Kidney tubule cell (primary cell): ENCODE measurements at places on chromosomes 4 and X.

- peak; percentile 58 for DNase-seq
These were observed 390.9 kb downstream of the ADAM29 start for GRCh38 chr4:175309041-175309440.

DNA sequence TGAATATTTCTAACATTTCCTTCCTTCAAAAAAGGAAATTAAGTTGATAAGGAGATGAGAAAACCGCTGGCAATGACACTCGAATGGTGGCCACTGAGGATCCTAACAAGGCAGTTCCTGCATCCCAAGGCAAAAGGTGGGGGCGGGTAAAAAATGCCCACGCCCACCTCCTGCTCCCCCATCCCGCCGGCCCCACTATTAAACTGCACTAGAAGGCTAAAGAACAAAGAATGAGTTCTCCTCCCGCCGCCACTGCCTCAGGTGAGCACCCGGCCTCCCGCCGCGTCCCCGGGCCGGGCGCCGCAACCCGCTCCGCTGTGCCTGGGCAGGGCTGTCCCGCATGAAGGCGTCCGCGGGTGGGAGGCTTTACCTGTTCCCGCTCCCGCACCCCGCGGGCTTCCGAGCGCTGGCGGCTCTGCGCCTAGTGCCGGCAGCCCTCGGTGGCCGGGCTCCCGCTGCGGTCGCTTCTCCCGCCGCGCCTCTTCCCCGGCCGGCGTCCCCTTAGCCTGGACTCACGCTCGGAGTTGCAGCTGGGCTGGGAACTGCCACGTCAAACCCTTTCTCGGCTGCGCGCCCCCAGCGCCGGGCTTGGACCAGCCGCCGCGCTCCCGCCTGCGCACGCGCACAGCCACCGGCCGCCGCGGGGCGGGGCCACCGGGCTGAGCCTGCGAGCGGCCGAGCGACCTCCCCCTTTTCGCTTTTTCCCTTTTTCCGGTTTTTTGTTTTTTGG is at the start of gene SEC24D:
Gene SEC24D (minus strand): TSS at position 556 of the 730 bp plus-strand sequence. CDS start 2,430 bp downstream, outside the sequence.
- DNase-seq = peak; percentile 91

GRCh38 chr4:76644831-76645485 is 209.9 kb downstream of the SHROOM3 start:
- no peak for DNase-seq

- peak; percentile 93 for DNase-seq
These were observed 98.9 kb downstream of the ATXN3L start for GRCh38 chrX:13220916-13221315.

- peak; percentile 39 for DNase-seq
These were observed 14.7 kb upstream of the DCHS2 start for GRCh38 chr4:154506253-154506652.

- no peak for DNase-seq
These were observed 32.2 kb downstream of the SGMS2 start for GRCh38 chr4:107856901-107857300.

DNA sequence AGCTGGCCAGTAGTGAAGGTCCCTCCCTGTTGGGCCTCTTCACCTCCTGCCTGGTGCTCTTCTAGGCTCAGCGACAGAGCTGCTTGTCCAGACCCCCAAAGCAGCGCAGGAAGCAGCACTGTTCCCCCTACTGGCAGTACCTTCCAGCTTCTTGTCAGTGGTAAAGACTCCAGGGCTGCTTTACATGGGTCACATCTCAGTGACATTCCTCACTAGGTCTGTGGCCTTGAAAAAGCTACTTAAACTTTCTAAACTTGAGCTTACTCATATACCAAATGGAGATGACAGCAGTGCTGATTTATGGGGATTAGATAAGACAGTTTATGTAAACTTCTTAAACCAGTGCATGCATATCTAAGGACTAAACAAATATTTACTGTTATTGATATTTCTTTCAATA is 117.3 kb downstream of the FAT4 start:
- no peak for DNase-seq
